ENCODE measurements at places on chromosomes 5 and 9. TPM values are rescaled to one million over a fixed set of nuclear protein-coding genes. Genes with fewer than 3 reads are reported as not detected.

Gene RGS7BP
- total RNA-seq: not detected

Gene TAF11L10
- total RNA-seq: not detected

Gene DMGDH
- not detected for total RNA-seq

Gene CTSV
- 0.51 TPM for total RNA-seq

Gene SPATA31A3
- total RNA-seq: not detected

Gene RNF183
- 0.12 TPM for total RNA-seq

Gene HRH2
- 70.4 TPM for total RNA-seq

Gene NOXA1
- total RNA-seq: 0.36 TPM

Gene SPATA31C1
- total RNA-seq: not detected

DNA sequence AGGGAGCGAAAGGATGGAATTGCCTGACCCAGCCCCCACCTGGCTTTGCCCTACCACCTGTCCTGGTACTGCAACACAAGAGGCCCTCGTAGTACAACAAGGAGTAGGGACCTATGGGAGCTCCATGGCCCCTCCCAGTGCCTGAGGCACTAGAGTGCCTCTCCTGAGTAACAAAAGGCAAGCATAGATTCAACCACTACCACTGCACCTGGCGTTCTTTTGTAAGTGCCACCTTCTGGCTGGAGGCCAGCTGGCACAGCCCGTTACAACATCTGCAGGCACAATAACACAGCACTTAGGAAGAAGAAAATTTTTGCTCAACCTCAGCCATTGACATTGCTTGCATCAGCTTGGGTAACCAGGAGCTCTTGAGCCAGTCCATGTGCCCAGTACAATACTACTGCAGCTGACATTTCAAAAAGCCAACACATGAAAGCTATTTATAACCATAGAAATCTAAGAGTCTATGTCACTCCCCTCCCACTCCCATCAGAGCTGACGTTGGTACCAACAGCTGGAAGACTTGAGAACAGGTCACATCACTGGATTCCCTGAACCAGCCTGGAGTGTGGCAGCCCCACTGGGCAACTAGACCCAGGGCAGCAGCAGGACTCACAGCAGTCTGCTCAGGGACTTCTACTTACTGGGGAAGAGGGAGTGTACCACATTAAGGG is 17.7 kb upstream of the FAM174A start:
- H3K27ac ChIP-seq: no peak overlapping the region
- DNase-seq: no peak
- H3K27me3 ChIP-seq: no peaks in the 10 kb centered on the region
- no peaks in the 10 kb centered on the region for H3K36me3 ChIP-seq
- no peak overlapping the region for H3K4me3 ChIP-seq
- H3K4me1 ChIP-seq: no peaks in the 10 kb centered on the region

GRCh38 chr5:149795360-149795759 is 65.2 kb downstream of the PPARGC1B start:
- no peaks in the 10 kb centered on the region for H3K27me3 ChIP-seq
- no peak overlapping the region for H3K4me3 ChIP-seq
- DNase-seq: no peak
- H3K36me3 ChIP-seq: no peaks in the 10 kb centered on the region
- H3K27ac ChIP-seq: no peak overlapping the region

GRCh38 chr5:150905312-150905683 is 518 bp upstream of the ZNF300 start:
- no peak for DNase-seq
- H3K36me3 ChIP-seq: peaks cover 9% of the 10 kb centered on the region
- H3K4me1 ChIP-seq: no peaks in the 10 kb centered on the region
- peak overlapping the region; percentile 78 for H3K27ac ChIP-seq
- no peaks in the 10 kb centered on the region for H3K27me3 ChIP-seq
- H3K4me3 ChIP-seq: peak overlapping the region; percentile 74

DNA sequence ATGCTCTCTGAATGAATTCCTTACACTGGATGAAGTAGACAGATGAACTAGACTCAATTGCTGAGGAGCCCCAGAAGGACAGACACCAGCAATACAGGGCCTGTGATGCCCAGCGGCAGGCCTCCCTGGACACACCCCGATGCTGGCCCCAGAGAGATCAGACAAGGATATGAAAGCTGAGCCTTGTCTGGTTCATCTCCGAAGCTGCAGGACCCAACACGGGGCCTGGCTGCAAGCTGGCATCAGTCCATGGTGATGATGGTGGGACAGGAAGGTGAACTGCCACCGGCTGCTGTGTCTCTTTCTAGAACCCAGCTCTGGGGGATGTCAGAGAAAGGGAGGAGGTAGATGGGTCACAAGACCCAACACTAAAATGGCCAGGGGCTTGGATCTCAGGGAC is 104.0 kb upstream of the LMX1B start:
- no peak overlapping the region for H3K4me3 ChIP-seq
- no peak for DNase-seq
- no peaks in the 10 kb centered on the region for H3K4me1 ChIP-seq
- no peak overlapping the region for H3K27ac ChIP-seq
- no peaks in the 10 kb centered on the region for H3K36me3 ChIP-seq

- no peak overlapping the region for H3K4me3 ChIP-seq
- H3K4me1 ChIP-seq: no peaks in the 10 kb centered on the region
- H3K36me3 ChIP-seq: no peaks in the 10 kb centered on the region
- H3K27ac ChIP-seq: no peak overlapping the region
- no peak for DNase-seq
Observed at GRCh38 chr5:121870489-121870888, 18.8 kb downstream of the FTMT start.

GRCh38 chr9:85536514-85536913 is 205.2 kb downstream of the AGTPBP1 start:
- DNase-seq: no peak
- H3K4me3 ChIP-seq: no peak overlapping the region
- H3K4me1 ChIP-seq: no peaks in the 10 kb centered on the region
- no peaks in the 10 kb centered on the region for H3K27me3 ChIP-seq

- no peaks in the 10 kb centered on the region for H3K4me1 ChIP-seq
- H3K4me3 ChIP-seq: no peak overlapping the region
- no peak for DNase-seq
Observed at GRCh38 chr9:84922051-84922450, 252.5 kb downstream of the NTRK2 start.

DNA sequence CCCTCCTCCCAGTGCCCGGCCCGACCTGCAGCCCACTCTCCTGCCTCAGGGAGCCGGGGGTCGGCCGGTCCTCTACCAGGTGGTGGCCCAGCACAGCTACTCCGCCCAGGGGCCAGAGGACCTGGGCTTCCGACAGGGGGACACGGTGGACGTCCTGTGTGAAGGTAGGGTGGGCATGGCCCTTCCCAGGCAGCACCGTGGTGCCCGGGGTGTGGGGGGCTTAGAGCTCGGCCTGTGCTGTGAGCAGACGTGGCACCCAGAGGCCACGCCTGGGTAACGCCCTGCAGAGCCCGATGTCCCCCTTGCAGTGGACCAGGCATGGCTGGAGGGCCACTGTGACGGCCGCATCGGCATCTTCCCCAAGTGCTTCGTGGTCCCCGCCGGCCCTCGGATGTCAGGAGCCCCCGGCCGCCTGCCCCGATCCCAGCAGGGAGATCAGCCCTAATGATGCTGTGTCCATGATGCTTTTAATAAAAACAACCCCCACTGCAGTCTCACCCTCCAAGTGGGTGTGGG is 7.2 kb downstream of the ENTPD8 start:
- H3K27me3 ChIP-seq: no peaks in the 10 kb centered on the region
- no peak overlapping the region for H3K27ac ChIP-seq
- no peaks in the 10 kb centered on the region for H3K4me1 ChIP-seq
- DNase-seq: no peak
- H3K36me3 ChIP-seq: no peaks in the 10 kb centered on the region

DNA sequence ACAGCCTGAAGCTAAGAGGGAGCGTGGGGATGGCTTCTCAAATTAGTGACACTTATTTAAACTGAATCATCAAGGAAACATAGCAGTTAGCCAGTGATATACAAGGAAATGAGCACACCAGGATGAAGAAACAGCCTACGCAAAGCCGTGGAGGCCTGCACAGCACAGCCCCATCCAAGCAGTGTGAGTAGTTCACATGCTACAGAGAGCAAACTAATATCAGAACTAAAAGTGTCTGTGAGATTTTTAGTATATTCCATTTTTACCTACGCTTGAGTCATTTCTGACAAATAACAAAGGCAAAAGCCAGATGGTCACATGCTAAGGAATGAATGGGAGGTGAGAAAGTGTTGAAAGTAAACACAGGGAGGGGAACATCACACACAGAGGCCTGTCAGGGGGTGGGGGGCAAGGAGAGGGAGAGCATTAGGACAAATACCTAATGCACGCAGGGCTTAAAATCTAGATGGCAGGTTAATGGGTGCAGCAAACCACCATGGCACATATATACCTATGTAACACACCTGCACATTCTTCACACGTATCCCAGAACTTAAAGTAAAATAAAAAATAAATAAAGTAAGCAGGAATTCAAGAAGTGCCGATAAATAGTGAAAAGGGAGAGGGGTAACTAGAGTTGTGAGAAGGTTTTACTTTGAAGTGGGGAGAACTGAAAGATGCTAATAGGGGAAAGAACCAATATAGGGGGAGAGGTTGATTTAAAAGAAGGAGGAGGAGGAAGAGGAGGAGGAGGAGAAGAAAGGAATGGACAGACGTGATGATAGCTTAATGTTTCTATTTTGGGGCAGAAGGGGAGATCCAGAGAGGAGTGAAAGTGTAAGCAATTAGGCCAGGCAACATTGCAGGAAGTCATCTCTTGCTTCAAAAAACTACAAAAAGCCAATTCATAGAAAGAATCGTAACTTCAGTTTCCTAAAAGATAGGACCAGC is 100.9 kb upstream of the PTGER4 start:
- H3K4me1 ChIP-seq: peaks cover 27% of the 10 kb centered on the region
- DNase-seq: peak; percentile 76
- H3K27ac ChIP-seq: peak overlapping the region; percentile 93
- H3K4me3 ChIP-seq: peak overlapping the region; percentile 45
- H3K36me3 ChIP-seq: no peaks in the 10 kb centered on the region

- H3K36me3 ChIP-seq: peaks cover 12% of the 10 kb centered on the region
- H3K4me3 ChIP-seq: no peak overlapping the region
- no peak overlapping the region for H3K27ac ChIP-seq
Observed at GRCh38 chr5:43497311-43498104, 13.8 kb upstream of the TMEM267 start.

- no peaks in the 10 kb centered on the region for H3K4me1 ChIP-seq
- H3K27ac ChIP-seq: no peak overlapping the region
- no peak overlapping the region for H3K4me3 ChIP-seq
- DNase-seq: no peak
- H3K27me3 ChIP-seq: no peaks in the 10 kb centered on the region
Observed at GRCh38 chr9:18799428-18799827, 233.6 kb downstream of the SAXO1 start.

GRCh38 chr5:79973511-79973910 is 17.6 kb downstream of the MTX3 start:
- no peak overlapping the region for H3K4me3 ChIP-seq
- no peak overlapping the region for H3K27ac ChIP-seq
- DNase-seq: no peak
- H3K36me3 ChIP-seq: peaks cover 33% of the 10 kb centered on the region
- H3K27me3 ChIP-seq: peaks cover 3% of the 10 kb centered on the region

DNA sequence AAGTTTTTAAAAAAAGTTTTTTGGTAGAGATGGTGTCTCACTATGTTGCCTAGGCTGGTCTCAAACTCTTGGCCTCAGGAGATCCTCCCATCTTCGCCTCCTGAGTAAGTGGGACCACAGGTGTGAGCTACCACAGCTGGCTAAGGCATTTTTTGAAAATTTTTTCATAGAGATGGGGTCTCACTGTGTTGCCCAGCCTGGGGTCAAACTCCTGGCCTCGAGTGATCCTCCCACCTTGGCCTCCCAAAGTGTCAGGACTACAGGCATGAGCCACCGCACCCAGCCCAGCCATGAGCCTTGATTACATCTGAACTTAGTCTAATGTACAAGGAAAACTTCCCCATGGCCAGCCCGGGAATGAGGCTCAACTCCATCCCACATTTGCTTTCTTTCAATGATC is 77.5 kb upstream of the PCA3 start:
- no peak overlapping the region for H3K27ac ChIP-seq
- H3K27me3 ChIP-seq: peaks cover 17% of the 10 kb centered on the region
- peaks cover 15% of the 10 kb centered on the region for H3K4me1 ChIP-seq
- DNase-seq: no peak

DNA sequence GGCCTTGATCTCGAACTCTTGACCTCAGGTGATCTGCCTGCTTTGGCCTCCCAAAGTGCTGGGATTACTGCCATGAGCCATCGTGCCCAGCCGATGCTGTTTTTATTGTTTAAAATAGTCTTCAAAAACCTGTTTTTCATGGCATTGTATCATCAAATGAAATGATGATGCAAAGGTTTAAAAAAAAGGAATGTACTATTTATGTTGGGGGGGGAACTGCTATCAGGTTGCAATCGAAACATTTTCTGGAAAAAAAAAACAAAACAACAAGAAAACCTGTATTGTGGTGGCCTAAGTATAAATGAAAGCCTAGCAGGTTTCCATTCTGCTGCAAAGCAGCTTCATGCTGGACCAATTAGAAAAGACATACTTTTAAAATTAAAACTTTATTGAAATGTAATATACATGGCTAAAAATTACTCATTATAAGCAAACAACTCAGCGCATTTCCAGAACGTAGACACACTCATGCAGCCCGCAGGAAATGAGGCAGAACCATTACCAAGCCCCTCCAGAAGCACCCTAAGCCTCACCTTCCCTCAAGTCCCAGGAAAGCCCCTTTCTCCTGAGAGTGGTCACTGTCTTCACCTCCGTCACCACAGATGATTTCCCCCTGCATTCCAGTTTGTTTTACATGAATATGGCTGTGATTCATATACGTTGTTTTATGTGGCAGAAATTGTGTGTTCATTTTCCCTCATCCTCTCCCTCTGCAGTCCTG is 19.0 kb downstream of the GPR107 start:
- no peak for DNase-seq
- peak overlapping the region; percentile 32 for H3K27ac ChIP-seq
- H3K4me1 ChIP-seq: peaks cover 16% of the 10 kb centered on the region
- H3K36me3 ChIP-seq: peaks cover 15% of the 10 kb centered on the region
- H3K4me3 ChIP-seq: no peak overlapping the region
- H3K27me3 ChIP-seq: no peaks in the 10 kb centered on the region

GRCh38 chr5:74201334-74202081 is 439.0 kb downstream of the ENC1 start:
- no peak for DNase-seq
- H3K4me1 ChIP-seq: peaks cover 9% of the 10 kb centered on the region
- no peak overlapping the region for H3K27ac ChIP-seq
- peaks cover 9% of the 10 kb centered on the region for H3K27me3 ChIP-seq
- no peaks in the 10 kb centered on the region for H3K36me3 ChIP-seq
- H3K4me3 ChIP-seq: no peak overlapping the region

GRCh38 chr9:89666364-89666763 is 61.6 kb downstream of the GADD45G start:
- no peak overlapping the region for H3K4me3 ChIP-seq
- peaks cover 22% of the 10 kb centered on the region for H3K4me1 ChIP-seq
- peaks cover 3% of the 10 kb centered on the region for H3K36me3 ChIP-seq

- peak overlapping the region; percentile 91 for H3K27ac ChIP-seq
- H3K27me3 ChIP-seq: no peaks in the 10 kb centered on the region
- peaks cover 22% of the 10 kb centered on the region for H3K4me1 ChIP-seq
- H3K36me3 ChIP-seq: peaks cover 86% of the 10 kb centered on the region
Observed at GRCh38 chr9:137721479-137721878, 102.7 kb downstream of the EHMT1 start.

Measured in activated CD4-positive, alpha-beta T cell treated with anti-CD3 and anti-CD28 coated beads, Interleukin-2, amount 10 ng/mL, durations not matched to agents 24 days and 14 days (primary cell).